ENCODE measurements at places on chromosomes 1 and 21.

DNA sequence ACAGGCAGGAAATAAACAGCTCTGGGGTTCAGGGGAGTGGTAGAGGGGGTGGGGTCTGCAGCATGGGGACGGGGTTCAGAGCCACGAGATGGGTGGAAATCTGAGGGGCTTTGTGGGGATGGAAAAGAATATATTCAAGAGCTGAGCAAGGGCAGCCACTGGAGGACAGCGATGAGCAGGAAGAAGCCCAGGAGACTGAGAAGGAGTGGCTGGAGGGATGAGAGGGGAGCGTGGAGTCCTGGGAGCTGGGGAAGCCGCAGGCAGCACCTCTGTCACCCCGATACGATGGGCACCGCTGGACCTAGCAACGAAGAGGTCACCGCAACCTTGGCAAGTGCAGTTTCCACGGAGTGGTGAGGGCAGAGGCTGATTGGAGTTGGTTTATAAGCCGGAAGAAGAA, 10.0 kb upstream of the KCNAB2 start:
- DNase-seq: no peak

DNA sequence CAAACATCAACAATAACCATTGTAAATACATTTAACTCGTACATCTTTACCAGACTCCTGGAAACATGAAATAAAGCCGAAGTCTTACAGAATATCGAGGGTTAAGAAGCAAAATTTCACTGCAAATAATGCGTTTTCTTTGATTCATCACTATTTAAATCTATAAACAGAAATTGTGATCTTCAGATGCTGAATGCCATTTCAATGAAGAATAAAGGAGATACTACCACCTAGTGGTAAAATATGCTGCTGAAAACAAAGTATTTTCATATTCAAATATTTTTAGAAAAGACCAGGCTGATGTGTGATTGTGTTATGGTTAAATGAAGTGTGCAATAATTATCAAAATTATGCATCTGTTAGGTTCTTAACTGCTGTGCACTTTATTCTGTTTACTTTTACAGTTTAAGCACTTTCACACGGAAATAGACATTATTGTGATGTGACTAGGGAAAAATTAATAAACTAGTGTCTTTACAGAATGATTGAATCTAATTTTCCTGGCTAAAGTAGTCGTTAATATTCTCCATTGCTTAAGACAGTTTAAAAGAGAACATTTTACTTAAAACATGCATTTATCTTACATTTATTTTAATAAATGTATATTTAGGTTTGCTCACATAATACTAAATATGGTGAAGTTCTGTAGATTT, 1093.1 kb downstream of the MRPL39 start:
- no peak for DNase-seq

DNA sequence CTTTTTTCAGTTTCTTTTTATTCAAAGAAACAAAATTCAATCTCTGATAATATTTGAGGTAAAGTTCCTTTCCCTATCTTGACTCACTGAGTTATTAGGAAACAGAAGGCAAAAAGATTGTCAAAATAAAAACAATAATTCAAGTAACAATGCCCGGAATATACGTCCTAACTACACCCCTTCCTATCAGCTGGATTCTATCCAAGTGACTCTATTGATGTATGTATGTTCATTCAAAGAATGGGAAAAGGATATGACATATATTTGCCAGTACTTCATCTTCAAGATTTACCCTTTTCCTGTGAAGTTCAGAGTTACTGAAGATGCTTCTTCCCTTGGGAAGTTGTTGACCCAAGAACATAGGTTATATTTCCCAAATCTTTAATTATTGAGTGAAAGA, 13.7 kb downstream of the SPRTN start:
- no peak for DNase-seq

DNA sequence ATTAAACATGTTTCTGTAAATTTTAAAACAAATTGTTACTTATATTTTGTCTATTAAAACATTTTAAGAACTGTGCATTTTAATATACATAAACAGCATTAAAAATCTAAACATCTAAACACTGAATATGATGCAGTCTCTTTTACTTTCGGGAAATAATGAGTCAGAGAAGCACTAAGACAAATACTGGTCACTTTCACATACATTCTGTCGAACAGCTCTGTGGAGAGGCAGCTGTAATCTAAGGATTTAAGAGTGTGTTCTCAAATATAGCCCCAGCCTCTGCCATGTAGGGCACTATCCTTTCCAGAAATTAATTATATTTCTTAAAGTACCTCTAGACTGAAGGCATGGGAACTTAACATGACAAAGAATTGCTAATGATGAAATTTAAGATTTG, 89.6 kb upstream of the PTGFR start:
- no peak for DNase-seq

GRCh38 chr1:152519851-152520250, 5.6 kb downstream of the CRCT1 start:
- no peak for DNase-seq

- DNase-seq: peak; percentile 56
Observed at GRCh38 chr1:111204201-111204982, 3.9 kb upstream of the DENND2D start.

DNA sequence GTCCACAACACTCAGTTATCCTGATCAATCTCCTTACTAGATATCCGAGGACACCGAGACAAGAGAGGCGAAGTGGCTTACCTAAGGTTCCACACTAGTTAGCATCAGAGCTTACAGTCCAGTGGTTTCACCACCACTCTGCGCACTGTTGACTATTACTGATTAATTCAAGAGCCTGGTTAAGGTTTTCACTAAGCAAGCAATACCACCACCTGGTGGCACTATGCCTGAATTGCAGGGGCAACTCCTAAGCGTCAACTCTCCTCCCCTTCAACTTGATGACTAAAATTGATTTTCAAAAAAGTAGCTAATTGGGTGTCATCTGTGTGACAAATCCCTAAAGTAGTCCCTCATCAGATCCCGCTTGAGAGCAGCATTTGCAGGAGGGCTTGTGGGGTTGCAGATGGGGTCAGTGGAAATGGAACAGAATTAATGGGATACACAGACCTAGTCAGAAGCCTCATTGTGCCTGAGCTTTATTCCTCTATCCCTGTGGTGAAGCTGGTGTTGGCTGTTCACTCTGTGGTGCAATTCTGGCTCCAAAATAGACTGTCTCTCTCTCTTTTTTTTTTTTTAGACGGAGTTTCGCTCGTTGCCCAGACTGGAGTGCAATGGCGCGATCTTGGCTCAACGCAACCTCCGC, 9.1 kb downstream of the TTC22 start:
- DNase-seq: no peak

GRCh38 chr1:28208818-28209441, 23.9 kb downstream of the DNAJC8 start:
- peak; percentile 18 for DNase-seq

GRCh38 chr1:186102547-186103148, 272.4 kb downstream of the TPR start:
- no peak for DNase-seq

- no peak for DNase-seq
Observed at GRCh38 chr1:92951141-92951582, 10.1 kb downstream of the DIPK1A start.

DNA sequence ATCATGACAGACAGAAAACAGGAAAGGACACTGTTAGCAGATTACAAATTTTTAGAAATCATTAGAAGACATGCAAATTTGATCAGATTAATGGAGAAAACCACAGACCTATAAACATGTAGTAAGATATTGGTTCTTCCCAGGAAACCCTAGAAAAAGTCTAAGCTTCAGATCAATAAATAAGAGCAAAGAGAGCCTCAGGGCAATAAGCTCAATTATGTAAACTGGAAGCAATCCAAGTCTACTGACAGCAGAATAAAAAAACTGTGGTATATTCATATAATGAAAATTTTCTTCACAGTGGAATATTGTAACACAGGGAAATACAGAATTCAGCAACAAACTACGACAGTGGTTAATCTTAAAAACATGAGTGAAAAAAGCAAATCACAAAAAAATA, 36.3 kb downstream of the NRDC start:
- DNase-seq: no peak

- DNase-seq: no peak
Observed at GRCh38 chr1:91022518-91022929, 689 bp upstream of the ZNF644 start.

DNA sequence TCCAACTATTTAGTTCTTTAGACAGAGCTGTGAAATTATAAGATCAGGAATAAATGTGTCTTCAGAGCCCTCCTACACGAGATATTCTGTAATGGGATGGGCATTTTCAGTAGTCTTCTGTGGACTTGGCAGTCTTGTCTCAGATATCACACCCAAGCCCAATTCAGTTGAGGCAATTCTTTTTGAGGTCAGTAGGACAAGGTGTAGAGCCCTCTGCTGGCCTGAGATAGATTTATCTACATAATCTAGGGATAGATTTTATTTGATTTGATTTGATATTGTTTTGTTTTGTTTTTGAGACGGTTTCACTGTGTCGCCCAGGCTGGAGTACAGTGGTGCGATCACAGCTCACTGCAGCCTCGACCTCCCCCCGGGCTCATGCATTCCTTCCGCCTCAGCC, 77.5 kb downstream of the FMN2 start:
- DNase-seq: no peak

- DNase-seq: no peak
Observed at GRCh38 chr1:245791410-245792312, 636.9 kb downstream of the KIF26B start.

DNA sequence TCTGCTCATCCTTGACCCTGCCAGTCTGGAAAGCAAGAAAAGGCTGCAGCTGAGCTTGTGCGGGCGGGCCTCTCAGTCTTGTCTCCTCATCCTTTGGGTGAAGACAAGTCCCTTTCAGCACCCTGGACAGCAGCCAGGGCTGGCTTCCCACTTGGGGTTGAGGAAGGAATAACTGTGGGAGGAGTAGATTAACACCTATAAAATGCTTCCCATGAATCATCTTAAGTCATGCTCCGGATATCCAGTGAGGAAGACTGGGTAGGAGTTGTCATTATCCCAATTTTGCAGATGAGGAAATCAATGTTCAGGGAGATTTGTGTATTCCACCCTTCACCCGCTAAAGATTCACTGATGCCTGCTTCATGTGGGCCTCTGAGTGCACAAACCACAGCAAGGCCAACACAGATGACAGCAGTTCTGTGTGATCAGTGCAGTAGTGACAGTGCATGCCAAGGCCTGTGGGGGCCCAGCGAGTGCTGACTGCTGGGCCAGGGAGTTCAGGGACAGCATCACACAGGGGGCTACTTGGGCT, 20.1 kb upstream of the COL16A1 start:
- DNase-seq: no peak

DNA sequence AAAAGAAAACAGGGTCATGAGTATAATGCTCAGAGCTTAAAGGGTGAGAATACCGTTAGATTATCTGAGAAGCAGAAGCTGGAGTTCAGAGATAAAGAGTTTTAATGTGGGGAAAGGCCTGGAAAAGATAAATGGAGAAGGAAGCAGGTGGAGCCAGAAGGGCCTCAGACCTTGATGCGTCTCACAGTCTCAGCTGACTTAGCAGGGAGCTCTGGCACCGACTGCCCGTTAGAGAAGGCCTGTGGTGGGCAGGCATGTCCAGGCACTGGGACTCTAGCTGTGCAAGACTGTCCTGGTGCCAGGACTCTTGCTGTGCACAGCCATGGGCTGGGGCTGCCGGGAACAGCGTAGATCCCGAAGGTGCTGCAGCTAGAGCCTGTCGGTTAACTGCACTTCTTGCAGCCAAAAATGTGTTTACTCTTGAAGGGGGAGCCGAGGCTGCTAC, 3.8 kb upstream of the SLAMF9 start:
- DNase-seq: no peak

- DNase-seq: no peak
Observed at GRCh38 chr1:40386796-40387195, 13.3 kb downstream of the SMAP2 start.

GRCh38 chr21:31922881-31923280, 50.1 kb downstream of the HUNK start:
- DNase-seq: no peak

DNA sequence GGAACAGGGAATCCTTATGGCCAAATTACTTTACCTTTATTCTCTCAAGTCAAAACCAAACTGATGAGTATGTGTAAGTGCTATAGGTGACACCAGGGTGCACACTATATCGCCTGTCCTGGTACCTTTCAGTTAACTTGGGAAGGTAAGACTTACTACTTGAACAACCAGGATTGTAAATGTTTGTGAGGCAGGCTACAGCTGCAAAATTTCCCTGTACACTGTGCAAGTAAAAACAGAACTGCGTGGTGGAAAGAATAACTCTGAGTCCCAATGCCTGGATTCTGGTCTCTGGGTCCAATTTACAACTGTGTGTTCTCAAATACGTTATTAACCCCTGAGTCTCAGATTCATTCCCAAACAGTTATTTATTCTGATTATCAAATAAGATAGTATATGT, 73.5 kb downstream of the TENT5C start:
- DNase-seq: no peak

Data from stimulated activated CD4-positive, alpha-beta T cell treated with anti-CD3 and anti-CD28 coated beads, Interleukin-1b, Interleukin-23, amount 100 ng/mL, for 1 hour (primary cell).